NCI-H1417 (cell line): ENCODE measurements at places on chromosomes 16 and 17.

DNA sequence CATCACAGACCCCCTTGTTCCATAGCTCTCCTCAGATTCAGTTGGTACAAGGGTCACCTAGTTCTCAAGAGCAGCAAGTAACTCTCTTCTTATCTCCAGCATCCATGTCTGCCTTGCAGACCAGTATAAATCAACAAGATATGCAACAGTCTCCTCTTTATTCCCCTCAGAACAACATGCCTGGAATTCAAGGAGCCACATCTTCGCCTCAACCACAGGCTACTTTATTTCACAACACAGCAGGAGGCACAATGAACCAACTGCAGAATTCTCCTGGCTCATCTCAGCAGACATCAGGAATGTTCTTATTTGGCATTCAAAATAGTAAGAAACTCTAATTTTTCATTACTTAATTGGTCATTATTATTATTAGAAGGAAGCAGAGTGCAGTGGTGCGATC is 32.4 kb downstream of the NQO1 start:
- no peak for DNase-seq

DNA sequence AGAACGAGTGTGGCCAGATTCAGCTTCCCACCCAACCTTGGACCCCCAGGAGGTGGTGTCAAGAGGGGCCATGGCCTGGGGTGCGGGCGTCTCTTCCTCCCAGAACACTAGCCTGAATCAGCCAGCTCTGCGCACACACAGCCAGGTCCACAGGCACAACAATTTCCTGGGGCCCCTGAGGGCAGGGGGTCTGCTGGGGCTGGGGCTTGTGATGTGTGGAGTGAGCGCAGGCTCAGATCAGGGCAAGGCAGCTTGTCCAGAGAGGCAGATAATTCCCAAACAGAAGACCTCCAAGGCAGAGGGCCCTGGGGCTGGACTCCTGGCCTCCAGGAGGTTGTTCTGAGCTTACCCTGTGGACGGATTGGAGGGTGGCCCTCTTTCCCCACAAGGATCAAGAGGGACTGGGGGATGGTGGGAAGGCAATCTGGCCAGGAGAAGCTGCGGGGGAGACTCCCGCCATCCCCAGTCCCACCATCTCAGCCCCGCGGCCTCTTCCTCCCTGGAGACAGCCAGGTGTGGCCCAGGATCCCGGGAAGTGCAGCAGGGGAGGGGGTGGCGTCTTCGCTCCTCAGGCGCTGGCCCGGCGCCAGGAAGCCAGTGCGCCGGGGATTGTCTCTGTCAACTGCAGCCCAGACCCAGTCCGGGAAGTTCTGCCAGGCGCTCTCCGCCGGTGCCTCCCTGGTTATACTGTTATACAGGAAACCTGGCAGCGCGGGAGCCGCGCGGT is 52.0 kb upstream of the AMZ2 start:
- peak; percentile 58 for DNase-seq

DNA sequence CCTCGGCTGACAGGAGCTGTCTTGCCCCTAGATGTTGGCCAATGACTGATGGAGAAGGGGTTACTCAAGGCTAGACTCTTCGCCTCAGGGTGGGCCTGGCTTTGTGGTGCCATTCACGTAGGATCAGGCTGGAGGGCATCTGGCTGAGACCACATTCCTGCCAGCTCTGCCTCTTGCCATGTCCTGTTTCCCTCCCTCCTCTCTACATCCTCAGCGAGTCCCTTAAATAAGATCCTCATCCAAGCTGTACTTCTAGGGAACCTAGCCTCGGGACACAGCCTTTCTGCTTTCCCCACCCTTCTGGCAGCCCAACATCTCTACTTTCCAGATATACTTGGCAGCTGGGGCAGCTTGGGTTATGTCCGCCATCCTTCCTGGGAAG is 27.9 kb upstream of the EFCAB13 start:
- DNase-seq, result no peak

GRCh38 chr17:76706817-76707216 is 3.9 kb downstream of the MXRA7 start:
- no peak for DNase-seq

DNA sequence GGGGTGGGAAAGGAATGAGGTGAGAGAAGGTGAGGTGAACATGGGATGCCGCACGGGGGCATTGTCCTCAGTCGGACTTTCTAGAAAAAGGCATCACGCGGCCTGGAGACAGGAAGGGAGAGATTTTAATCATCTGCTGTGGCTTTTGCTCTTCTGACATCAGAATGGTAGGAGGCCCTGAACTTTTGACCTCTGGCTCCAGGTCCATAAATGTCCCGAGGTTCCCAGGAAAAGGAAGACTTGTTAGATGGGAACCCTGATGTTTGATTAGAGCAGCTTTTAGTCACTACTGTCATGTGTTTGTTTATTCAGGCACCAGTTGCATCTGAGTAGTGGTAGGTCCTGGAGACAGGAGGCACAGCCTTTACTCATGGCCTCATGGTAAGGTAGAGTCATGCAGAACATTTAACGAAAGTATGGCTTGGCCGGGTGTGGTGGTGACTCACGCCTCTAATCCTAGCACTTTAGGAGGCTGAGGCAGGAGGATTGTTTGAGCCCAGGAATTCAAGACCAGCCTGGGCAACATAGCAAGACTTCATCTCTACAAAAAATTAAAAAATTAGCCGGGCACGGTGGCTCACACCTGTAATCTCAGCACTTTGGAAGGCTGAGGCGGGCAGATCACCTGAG is 203.1 kb downstream of the MSI2 start:
- peak; percentile 38 for DNase-seq

GRCh38 chr17:17767887-17768418 is 68.8 kb downstream of the SREBF1 start:
- no peak for DNase-seq

- no peak for DNase-seq
Observed at GRCh38 chr16:80527297-80527696, 13.5 kb upstream of the DYNLRB2 start.

GRCh38 chr17:12492450-12492849 is 173.2 kb upstream of the MYOCD start:
- DNase-seq, result no peak

- no peak for DNase-seq
Observed at GRCh38 chr17:37791447-37792399, 46.9 kb upstream of the HNF1B start.

- no peak for DNase-seq
Observed at GRCh38 chr17:3905017-3905520, 11.2 kb downstream of the P2RX1 start.
